ENCODE measurements at places on chromosomes 4 and X.
A peak's percentile ranks its signal among the peaks of the same experiment; 100 is the strongest.

DNA sequence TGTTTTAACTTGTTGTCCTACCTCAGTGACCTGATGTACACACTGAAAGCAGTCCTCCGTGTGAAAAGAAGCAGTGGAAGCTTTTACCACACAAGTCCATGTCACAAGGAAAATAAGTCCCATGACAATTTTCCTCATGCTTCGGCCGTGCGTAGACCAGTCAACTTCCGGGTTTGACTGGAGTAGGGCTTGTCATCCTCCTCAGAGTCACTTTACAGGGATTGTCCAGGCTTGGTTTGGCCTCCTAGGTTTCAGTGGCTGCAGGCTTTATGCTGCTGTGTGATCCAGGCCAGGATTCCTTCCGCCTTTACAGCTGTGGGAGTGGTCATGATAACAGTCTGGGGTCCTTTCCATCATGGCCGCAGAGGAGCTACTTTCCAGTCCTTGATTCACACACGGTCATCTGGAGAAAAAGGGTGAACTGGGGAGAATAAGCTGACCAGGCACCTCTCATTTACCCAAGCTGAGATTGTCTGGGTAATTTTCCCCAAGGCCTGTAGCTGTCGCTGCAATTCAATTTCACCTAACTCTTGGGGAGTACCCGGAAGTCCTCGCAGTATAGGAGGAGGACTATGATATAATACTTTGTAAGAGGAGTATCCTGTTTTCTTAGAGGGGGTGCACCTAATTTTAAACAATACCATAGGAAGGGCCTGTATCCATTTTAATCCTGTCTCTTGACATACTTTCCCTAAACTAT lies 206.1 kb upstream of the KLF8 start:
- no peaks in the 10 kb centered on the region for H3K36me3 ChIP-seq
- no peak for DNase-seq
- H3K27ac ChIP-seq, result no peak overlapping the region
- H3K4me3 ChIP-seq, result no peak overlapping the region
- no peaks in the 10 kb centered on the region for H3K27me3 ChIP-seq

- no peaks in the 10 kb centered on the region for H3K36me3 ChIP-seq
- no peak overlapping the region for H3K27ac ChIP-seq
- H3K4me3 ChIP-seq, result no peak overlapping the region
- no peaks in the 10 kb centered on the region for H3K4me1 ChIP-seq
Observed at GRCh38 chr4:152563209-152563608, 27.3 kb upstream of the FBXW7 start.

- no peaks in the 10 kb centered on the region for H3K27me3 ChIP-seq
- H3K36me3 ChIP-seq, result peaks cover 39% of the 10 kb centered on the region
- no peaks in the 10 kb centered on the region for H3K4me1 ChIP-seq
- H3K27ac ChIP-seq, result no peak overlapping the region
Observed at GRCh38 chr4:98406819-98407218, 145.6 kb downstream of the RAP1GDS1 start.

- DNase-seq, result no peak
- no peaks in the 10 kb centered on the region for H3K4me1 ChIP-seq
- no peaks in the 10 kb centered on the region for H3K36me3 ChIP-seq
- no peaks in the 10 kb centered on the region for H3K27me3 ChIP-seq
- H3K27ac ChIP-seq, result no peak overlapping the region
Observed at GRCh38 chrX:148691456-148691855, 191.0 kb downstream of the AFF2 start.

DNA sequence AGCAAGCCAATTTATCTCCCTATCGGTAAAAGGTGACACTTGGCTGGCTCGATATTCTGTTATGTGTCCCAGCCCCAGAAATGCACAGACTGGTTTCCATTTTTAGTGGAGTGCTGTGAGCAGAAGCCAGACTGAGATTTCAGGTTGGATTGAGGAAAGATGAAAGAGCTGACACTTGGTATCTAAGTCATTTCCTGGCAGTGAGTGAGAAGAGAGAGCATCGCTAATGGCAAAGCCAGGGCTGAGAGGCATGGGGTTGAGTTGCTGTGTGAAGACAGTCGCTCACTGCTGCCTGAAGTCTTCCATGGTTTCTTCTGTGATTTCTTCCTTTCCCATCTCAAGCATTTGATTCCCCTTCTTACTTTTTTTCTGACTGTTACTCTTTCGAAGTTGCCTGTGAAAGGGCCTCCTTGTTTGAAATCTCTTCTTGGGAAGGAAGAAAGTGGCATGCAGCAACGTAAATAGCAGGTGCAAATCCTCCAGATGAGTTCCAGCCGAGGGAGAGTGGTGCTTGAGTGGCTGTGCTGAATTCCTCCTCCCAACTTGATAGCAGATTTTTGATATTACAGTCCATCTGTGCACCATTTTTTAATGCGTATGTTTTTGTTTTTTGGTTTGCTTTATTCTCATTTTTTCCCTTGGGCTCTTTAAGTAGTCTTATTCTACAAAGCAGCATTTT lies 109.2 kb upstream of the LIMCH1 start:
- H3K4me3 ChIP-seq, result no peak overlapping the region
- no peak overlapping the region for H3K27ac ChIP-seq
- H3K4me1 ChIP-seq, result peaks cover 18% of the 10 kb centered on the region
- H3K36me3 ChIP-seq, result no peaks in the 10 kb centered on the region
- no peaks in the 10 kb centered on the region for H3K27me3 ChIP-seq

DNA sequence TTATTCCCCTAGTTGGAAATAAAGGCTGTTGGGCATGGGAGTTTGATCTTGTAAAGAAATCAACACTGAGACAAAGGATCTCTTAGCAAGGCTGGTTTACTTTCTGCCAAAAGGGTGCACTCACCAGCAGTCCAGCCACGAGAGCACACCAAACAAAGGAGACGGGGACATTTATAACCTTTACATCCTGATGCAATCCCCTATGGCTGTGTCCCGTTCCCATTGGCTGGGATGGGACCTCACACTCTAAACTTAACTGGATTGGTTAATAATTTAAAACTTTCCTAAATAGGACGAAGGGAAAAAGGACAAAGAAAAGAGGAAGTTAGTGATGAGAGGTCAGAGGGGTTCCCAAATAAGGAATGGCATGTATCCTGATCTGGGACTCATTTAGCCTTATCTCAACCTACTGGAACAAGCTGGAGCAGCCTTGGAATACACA lies 17.9 kb downstream of the METAP1 start:
- H3K4me1 ChIP-seq, result peaks cover 1% of the 10 kb centered on the region
- H3K27ac ChIP-seq, result no peak overlapping the region

- no peak overlapping the region for H3K4me3 ChIP-seq
- no peaks in the 10 kb centered on the region for H3K27me3 ChIP-seq
- H3K4me1 ChIP-seq, result peaks cover 4% of the 10 kb centered on the region
Observed at GRCh38 chr4:7153711-7154110, 38.6 kb upstream of the SORCS2 start.

DNA sequence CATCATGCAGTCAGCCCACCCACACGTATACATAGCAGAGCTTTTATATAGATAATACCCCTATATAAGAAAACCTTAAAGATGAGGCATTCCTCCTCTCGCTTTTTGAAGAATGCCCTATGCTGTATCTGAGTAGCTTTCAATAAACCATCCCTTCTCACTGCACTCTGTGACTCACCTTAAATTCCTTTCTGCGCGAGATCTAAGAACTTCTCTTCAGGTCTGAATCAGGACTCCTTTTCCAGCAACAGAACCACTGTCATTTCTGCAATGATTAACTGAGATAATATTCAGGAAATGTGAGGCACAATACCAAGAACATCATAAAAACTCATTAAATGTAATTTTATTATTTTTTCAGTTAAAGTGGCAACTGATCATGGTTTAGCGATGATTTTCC lies 76.4 kb upstream of the DCLK2 start:
- H3K27ac ChIP-seq, result no peak overlapping the region
- H3K27me3 ChIP-seq, result no peaks in the 10 kb centered on the region
- DNase-seq, result no peak
- no peaks in the 10 kb centered on the region for H3K36me3 ChIP-seq
- H3K4me3 ChIP-seq, result no peak overlapping the region
- H3K4me1 ChIP-seq, result peaks cover 4% of the 10 kb centered on the region

GRCh38 chr4:20354120-20354519 lies 102.4 kb downstream of the SLIT2 start:
- no peaks in the 10 kb centered on the region for H3K4me1 ChIP-seq
- H3K27ac ChIP-seq, result no peak overlapping the region
- no peaks in the 10 kb centered on the region for H3K36me3 ChIP-seq
- no peaks in the 10 kb centered on the region for H3K27me3 ChIP-seq
- DNase-seq, result no peak

GRCh38 chr4:165563851-165564250 lies 185.0 kb downstream of the CPE start:
- no peaks in the 10 kb centered on the region for H3K36me3 ChIP-seq
- H3K4me1 ChIP-seq, result no peaks in the 10 kb centered on the region
- no peak for DNase-seq
- H3K4me3 ChIP-seq, result no peak overlapping the region

DNA sequence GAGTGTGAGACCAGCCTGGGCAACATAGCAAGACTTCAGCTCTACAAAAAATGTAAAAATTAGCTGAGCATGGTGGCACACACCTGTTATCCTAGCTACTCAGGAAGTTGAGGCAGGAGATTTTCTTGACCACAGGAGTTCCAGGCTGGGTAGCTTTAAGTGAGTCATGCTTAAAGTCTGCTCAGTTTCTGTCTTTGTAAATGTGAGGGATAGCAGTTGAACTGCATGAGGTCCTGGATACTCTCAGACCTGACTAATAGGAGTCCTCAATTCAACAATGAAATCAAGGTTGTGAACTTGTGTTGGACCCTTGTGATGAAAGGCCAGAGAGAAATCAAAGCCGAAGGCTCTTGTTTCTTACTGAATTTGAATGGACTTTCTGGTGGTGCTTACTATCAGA lies 45.2 kb downstream of the STARD8 start:
- no peaks in the 10 kb centered on the region for H3K27me3 ChIP-seq
- DNase-seq, result no peak
- no peaks in the 10 kb centered on the region for H3K36me3 ChIP-seq
- H3K27ac ChIP-seq, result no peak overlapping the region

DNA sequence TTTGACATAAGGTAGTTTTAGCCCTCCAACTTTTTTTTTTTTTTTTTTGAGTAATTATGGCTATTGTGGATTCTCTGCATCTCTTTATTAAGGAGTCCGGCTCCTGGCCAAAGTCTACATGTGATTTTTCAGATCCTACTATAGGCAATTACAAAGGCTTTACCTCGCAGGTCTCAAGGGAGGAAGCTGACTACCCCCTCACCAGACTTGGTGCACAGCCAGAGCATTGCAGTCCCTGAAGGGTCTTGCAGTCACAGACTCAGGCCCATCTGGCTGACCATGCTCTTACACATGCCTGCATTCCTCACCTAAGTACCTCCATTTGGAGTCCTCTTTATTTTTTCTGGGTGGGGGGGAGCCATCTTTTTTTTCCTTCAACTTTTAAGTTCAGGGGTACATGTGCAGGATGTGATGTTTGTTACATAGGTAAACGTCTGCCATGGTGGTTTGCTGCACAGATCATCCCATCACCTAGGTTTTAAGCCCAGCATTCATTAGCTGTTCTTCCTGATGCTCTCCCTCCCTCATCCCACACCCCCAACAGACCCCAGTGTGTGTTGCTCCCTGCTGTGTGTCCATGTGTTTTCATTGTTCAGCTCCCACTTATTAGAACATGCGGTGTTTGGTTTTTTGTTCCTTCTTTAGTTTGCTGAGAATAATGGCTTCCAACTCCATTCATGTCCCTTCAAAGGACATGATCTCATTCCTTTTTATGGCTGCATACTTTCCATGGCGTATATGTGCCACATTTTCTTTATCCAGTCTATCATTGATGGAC lies 88.4 kb upstream of the STIM2 start:
- no peak for DNase-seq
- H3K27me3 ChIP-seq, result no peaks in the 10 kb centered on the region
- H3K4me1 ChIP-seq, result no peaks in the 10 kb centered on the region
- peaks cover 10% of the 10 kb centered on the region for H3K36me3 ChIP-seq
- no peak overlapping the region for H3K27ac ChIP-seq

GRCh38 chr4:137082061-137082460 lies 450.2 kb downstream of the PCDH18 start:
- no peaks in the 10 kb centered on the region for H3K4me1 ChIP-seq
- no peaks in the 10 kb centered on the region for H3K36me3 ChIP-seq
- no peak overlapping the region for H3K4me3 ChIP-seq
- no peak overlapping the region for H3K27ac ChIP-seq
- H3K27me3 ChIP-seq, result no peaks in the 10 kb centered on the region
- DNase-seq, result no peak

- DNase-seq, result no peak
- H3K27me3 ChIP-seq, result no peaks in the 10 kb centered on the region
- H3K4me1 ChIP-seq, result no peaks in the 10 kb centered on the region
- no peak overlapping the region for H3K27ac ChIP-seq
Observed at GRCh38 chrX:149365552-149365951, 139.6 kb downstream of the IDS start.

- no peak overlapping the region for H3K4me3 ChIP-seq
- H3K27ac ChIP-seq, result no peak overlapping the region
- DNase-seq, result peak; percentile 69
- peaks cover 4% of the 10 kb centered on the region for H3K4me1 ChIP-seq
Observed at GRCh38 chrX:72554448-72555140, 18.0 kb downstream of the HDAC8 start.

DNA sequence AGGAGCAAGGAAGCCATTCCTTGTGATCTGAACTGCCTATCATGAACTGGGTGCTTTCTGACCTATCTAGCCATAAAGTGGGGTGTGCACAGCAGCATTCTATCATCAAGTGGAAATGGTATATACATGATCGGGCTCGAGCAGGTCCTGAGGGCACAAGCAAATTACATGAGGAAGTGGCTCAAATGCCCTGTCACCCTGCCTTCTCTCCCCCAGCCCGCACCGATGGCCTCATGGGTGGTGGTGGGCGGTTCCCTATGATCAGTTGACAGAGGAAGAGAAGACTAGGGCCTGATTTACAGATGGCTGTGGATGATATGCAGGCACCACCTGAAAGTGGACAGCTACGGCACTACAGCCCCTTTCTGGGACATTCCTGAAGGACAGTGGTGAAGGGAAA lies 46.3 kb upstream of the BCLAF3 start:
- no peaks in the 10 kb centered on the region for H3K4me1 ChIP-seq

DNA sequence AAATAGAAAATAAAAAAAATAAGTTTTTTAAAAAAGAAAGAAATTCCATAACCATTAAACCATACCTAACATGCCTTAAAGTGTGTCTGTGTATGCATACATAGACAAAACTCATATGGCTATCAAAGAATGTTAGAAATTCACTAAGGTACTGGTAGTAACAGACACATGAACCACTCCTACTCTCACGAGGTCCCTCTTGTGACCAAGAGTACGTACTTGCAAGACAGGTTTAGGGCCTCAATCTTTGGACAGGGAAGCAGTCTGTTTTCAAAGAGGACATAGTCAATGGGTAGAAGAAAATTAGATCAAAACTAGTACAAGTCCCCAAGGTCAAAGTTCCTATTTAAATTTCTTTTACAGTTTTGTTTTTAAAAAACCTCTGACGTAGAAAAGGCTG lies 117.3 kb downstream of the CHM start:
- H3K27ac ChIP-seq, result no peak overlapping the region
- DNase-seq, result no peak
- H3K4me1 ChIP-seq, result no peaks in the 10 kb centered on the region
- H3K4me3 ChIP-seq, result no peak overlapping the region
- H3K36me3 ChIP-seq, result no peaks in the 10 kb centered on the region

DNA sequence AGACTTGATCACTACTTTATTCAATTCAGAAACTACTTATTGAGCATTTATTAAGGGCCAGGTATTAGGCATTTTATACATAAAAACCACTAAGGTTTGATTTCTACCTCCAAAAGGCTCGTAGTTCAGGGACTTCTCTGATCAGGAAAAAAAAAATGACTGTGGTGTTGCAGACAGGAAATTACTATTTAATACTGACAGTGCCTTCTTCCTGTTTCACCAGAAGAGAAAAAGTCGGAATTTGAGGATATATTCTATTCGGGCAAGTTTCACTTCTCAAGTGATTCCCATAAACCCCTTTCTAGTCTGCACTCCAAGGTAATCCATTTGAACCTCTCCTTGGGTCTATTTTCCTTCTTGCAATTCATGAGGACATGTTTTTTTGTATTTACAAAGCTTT lies 15.3 kb upstream of the TASL start:
- H3K4me1 ChIP-seq, result no peaks in the 10 kb centered on the region
- H3K36me3 ChIP-seq, result no peaks in the 10 kb centered on the region
- no peak overlapping the region for H3K4me3 ChIP-seq
- no peak for DNase-seq
- H3K27me3 ChIP-seq, result no peaks in the 10 kb centered on the region
